ENCODE measurements at places on chromosomes 13 and 19.

DNA sequence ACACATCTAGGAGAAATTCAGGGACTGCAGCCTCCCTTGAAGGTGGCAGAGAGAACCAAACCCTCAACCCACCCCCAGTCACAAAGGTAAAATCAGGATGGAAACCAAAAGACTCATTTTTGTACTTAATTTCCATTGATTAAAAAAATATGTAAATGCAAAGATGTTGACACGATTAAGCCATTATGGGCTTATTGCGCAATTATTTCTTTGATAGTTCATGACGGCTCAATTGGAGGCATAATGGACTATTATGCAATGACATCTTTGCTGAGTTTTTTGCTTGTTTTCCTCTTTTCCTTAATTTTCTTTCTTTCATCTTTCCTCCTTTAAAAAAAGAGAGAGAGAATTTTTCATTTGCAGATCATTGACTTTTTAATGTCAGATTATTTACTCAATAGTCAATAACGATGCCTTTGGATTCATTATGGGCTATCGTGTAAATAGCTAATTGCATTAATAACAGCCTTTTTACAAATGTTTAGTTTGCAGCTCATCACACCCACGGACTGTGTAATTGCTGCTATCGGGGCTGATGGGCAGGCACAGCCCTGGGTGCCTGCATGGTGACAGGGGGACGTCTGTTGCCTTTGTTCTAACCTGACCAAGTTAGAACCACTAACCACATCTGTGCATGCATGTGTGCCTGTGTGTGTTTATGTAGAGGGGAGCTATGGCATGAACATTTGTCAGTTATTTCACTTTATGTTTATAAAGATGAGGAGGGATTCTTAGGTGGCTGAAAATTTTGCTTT lies 482.4 kb upstream of the TSHZ3 start:
- no peak for DNase-seq

- peak; percentile 95 for DNase-seq
These were observed 11.6 kb upstream of the OR1M1 start for GRCh38 chr19:9075064-9075949.

GRCh38 chr19:28498404-28498976 lies 714.5 kb downstream of the UQCRFS1 start:
- DNase-seq = no peak

- DNase-seq = no peak
These were observed 3.8 kb downstream of the DBP start for GRCh38 chr19:48633148-48634035.

GRCh38 chr13:23735329-23735728 lies 153.9 kb downstream of the MIPEP start:
- DNase-seq = no peak

DNA sequence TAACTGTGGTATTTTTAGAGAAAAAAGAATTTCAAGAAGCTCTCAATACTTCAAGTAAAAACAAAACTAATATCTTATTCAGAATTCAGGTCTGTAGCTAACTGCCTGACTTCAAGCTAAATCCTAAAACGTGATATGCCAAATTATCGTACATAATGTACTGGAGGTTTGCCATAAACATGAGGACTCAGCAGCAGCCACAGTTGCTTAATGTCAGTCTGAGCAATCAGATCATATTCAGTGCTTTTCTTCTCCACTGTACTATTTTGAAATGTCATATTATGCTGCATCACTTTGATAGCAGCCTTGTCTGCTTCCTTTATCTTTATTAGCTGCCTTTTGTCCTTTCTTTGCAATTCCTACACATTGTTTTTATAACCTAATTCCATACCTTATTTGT lies 265.1 kb upstream of the EDNRB start:
- DNase-seq = no peak

DNA sequence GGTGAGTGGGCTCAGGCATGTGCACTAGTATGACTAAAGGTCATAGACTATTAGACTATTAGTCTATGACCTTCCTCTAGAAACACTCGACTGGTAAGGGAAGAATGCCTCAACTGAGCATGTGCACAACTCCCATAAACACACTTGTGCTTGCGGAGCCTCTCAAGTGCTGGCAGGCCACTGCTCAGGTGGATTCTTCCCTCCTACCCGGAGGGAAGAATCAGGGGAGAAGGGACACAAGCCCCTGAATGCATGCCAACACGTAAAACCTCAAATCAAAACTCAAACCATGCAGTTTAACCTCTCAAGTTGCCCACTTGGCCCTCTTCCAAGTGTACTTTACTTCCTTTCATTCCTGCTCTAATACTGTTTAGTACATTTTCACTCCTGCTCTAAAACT lies 287.6 kb upstream of the SGCG start:
- no peak for DNase-seq

DNA sequence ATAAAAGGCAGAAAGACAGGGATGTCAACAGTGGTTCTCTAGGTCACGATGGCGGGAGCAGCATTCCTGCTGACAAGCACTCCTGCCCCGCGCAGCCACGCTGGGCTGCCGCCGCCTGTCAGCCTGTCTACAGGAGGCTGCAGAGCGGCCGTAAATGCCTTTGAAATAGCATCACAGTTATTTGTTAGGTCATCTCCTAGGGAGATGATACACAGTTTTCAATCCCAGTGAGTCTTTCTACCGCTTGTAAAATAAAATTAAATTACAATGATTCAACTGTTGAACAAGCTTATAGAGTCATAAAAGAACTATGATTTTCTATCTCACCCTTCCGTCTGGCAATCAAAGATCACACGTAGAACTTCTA lies 7.3 kb upstream of the SLC7A9 start:
- DNase-seq = peak; percentile 11

GRCh38 chr13:106036870-106037269 lies 498.6 kb downstream of the EFNB2 start:
- no peak for DNase-seq

DNA sequence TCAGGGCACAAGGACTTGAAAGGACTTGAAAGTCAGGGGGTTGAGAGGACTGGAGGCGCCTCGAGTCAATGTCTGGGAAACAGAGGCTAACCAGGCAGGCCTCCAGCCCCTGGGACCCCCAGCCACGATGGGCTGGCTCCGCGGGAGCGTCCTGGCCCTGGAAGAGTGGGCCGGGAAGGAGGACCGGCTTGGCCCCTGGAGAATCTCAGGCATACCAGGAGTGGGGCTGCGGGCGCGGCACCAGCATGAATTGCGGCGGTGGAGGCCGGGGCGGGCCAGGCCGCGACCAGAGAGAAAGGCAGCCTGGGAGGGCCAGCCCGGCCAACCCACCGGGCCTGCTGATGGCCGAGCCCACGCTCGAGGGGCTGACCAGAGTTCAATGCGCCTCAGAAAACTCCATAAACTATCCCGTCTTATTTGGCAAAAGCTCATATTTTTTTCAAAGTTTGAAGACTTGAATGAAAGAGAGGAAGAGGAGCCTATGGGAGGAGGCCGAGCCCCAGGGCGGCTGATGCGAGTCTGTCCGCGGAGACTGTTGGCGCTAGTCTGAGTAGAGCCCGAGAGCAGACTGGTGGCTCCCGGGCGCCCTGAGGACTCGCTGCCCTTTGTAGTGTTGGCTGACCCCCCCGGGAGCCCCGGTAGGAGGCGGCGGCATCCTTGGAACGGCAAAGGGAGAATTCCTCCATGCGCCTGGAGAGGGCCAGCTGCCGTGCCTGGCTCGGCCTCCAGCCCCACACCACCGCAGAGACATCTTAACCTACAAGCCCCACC lies 68.0 kb downstream of the MLLT1 start:
- no peak for DNase-seq

- no peak for DNase-seq
These were observed 8.5 kb downstream of the RPL21 start for GRCh38 chr13:27259831-27260230.

GRCh38 chr13:35025314-35025713 lies 83.2 kb downstream of the NBEA start:
- peak; percentile 1 for DNase-seq

DNA sequence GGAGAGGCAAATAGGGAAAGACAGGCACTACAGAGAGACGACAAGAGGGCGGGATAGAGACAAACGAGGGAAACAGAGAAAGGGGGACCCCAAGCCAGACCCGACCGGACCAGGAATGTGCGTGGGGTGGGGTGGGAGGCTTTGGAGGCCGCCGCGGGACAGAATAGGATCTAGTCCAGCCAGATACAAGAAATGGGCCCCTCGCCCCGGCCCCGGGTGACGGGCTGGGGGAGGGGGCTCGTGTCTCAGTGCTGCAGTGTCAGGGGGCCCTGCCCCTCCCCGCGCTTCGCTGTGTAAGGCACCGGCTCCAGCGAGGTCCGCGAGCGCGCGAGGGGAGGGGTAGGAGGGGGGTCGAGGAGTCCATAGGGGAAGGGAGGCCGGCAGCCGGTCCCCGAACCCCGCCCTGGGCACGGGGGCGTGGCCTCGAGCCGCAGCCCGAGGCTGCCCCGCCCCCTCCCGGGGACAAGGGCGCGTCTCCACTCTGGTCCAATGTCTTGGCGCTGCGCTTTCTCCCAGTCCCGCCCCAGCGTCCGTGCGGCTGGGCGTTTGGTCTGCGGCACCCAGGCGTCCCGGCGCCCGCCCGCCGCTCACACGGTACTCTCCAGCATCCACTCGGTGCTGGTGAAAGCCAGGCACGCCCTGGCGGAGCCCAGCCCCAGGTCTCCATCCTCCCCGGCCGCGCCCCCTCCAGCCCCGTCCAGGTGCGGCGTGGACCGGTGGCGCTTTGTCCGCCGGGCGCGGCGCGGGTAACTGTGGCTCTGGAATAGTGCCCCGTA lies 11.0 kb downstream of the IFNL1 start:
- DNase-seq = peak; percentile 13
